Esophagus muscularis mucosa (tissue), 4 donors: ENCODE measurements at places on chromosomes 13 and 19. TPM values are rescaled to one million over a fixed set of nuclear protein-coding genes. Genes with fewer than 3 reads are reported as not detected.

SLC46A3 gene
- total RNA-seq: 10.7 TPM

SMIM17 gene
- not detected for total RNA-seq

TMEM255B gene
- total RNA-seq: 10.8 TPM

CPB2 gene
- total RNA-seq: not detected

- no peaks in the 10 kb centered on the region for H3K27me3 ChIP-seq
- H3K4me1 ChIP-seq: peaks cover 100% of the 10 kb centered on the region
- no peak overlapping the region for H3K4me3 ChIP-seq
- DNase-seq: no peak
Measured at GRCh38 chr19:15290166-15290565, 42.2 kb downstream of the BRD4 start.
